NCI-H446 treated with DMSO at 0.1 percent for 48 hours (cell line): ENCODE measurements at places on chromosomes 12 and 14.

DNA sequence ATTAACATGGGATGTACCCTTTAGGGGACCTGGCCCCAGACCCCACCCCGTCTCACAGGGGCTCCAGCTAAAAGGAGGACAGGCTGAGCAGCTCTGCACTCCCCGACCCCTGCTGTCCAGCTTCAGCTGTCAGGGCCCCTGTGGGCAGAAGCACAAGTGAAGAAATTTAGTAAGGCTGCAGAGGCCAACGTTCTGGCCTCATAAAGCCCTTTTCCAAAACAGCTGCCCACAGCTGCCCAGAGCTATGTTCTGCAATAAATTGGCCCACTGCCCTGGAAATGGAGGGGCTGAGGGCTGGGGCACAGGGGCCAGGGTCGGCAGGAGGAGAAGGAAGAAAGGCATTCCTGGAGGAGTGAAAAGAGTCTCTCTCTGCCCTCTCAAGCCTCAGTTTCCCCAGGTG lies 357.1 kb downstream of the BCL11B start:
- DNase-seq: no peak

DNA sequence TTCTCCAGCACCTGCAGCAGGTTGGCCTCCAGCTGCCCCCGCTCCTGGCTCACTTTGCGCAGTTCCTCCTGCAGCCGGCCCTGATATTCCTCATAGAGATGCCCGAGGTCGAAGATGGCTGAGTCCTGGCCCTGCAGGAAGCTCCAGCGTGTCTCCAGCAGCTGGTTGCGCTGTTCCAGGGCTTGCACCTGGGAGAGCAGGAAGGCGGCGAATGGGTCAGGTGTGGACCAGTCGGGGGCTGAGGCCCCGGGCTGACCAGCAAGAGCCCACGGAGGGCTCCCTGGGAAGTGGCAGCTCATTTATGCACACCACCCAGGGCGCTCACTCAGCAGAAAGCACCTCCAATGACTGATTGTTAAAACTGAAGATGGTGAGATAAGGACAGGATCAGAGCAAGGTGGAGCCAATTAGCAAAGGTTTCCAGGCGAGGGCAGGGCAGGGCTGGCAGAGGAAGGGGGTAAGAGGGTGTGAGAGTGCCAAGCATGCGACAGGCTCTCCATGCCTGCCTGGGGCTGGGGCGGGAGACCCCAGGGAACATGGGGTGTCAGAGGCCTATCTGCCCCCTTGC lies 6.3 kb downstream of the KRT80 start:
- no peak for DNase-seq

GRCh38 chr12:126353604-126354003 lies 1288.4 kb downstream of the AACS start:
- no peak for DNase-seq

GRCh38 chr12:71216725-71217579 lies 59.2 kb upstream of the TSPAN8 start:
- peak; percentile 18 for DNase-seq
